MCF 10A (cell line): ENCODE measurements at places on chromosomes 6 and 20. TPM values are rescaled to one million over a fixed set of nuclear protein-coding genes. Genes with fewer than 3 reads are reported as not detected.

- H3K4me1 ChIP-seq = no peaks in the 10 kb centered on the region
- no peak overlapping the region for H3K27ac ChIP-seq
- no peaks in the 10 kb centered on the region for H3K27me3 ChIP-seq
- peaks cover 2% of the 10 kb centered on the region for H3K36me3 ChIP-seq
- DNase-seq = no peak
Measured at GRCh38 chr6:111864138-111865048, 8.9 kb downstream of the FYN start.

DNA sequence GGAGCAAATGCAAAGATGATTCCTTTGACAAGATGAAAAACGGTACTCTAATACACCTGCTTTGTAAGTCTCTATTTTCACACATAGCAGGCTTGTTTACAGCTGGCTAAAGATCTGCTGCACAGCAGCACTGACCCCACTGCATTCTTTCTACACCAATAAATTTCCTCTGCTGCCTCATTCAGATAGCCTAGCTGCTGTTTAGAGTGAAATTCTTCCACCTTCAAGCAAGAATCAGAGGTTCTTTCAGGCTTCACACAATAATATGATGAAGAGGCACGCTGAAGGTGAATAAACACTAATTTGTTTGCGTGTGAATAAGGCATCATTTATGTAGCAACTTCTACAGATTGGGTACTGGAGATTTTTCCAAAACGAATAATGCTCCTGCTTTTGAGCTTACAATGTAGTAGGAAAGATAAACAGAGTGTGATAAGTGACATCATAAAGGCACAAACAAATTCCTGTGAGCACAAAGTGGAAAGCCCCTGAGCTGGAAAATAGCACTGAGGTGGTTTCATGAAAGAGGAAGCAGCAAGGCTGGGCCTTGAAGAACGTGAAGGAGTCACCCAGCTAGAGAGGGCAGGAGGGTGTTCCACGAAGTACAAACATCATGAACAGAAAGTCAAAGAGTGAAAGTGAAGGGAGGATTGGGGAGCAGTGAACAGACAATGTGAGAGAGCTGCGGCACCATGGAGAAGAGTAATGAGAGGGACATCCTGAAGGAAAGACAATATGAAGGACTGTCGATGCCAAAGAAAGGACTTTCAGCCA is 543.4 kb downstream of the CD83 start:
- DNase-seq = no peak
- H3K4me3 ChIP-seq = no peak overlapping the region
- no peak overlapping the region for H3K27ac ChIP-seq
- peaks cover 16% of the 10 kb centered on the region for H3K4me1 ChIP-seq
- H3K36me3 ChIP-seq = no peaks in the 10 kb centered on the region

- no peaks in the 10 kb centered on the region for H3K4me1 ChIP-seq
- H3K27me3 ChIP-seq = peaks cover 42% of the 10 kb centered on the region
- no peak overlapping the region for H3K27ac ChIP-seq
- peaks cover under 1% of the 10 kb centered on the region for H3K36me3 ChIP-seq
Measured at GRCh38 chr6:96017070-96017359, 1.2 kb downstream of the FUT9 start.

DNA sequence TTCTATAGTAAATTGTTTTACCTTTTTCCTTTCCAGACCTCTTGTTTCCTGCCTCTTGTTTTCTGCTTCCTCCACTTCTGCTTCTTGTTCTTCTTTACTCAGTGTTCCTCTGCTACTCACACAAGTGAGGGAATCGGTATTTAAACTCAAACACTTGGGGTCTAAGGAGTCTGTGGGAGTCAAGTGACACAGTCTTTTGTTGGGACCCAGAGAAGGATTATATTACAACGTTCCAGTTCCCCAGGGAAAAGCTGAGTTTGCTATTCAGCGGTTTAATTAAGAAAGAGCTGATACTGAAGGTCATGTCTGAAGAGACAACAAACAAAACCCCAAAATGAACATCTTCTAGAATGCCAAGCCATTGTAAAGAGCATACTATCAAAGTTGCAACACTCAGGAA is 107.8 kb upstream of the CITED2 start:
- H3K4me1 ChIP-seq = no peaks in the 10 kb centered on the region
- H3K36me3 ChIP-seq = no peaks in the 10 kb centered on the region
- no peak overlapping the region for H3K27ac ChIP-seq
- no peak overlapping the region for H3K4me3 ChIP-seq
- no peak for DNase-seq

DNA sequence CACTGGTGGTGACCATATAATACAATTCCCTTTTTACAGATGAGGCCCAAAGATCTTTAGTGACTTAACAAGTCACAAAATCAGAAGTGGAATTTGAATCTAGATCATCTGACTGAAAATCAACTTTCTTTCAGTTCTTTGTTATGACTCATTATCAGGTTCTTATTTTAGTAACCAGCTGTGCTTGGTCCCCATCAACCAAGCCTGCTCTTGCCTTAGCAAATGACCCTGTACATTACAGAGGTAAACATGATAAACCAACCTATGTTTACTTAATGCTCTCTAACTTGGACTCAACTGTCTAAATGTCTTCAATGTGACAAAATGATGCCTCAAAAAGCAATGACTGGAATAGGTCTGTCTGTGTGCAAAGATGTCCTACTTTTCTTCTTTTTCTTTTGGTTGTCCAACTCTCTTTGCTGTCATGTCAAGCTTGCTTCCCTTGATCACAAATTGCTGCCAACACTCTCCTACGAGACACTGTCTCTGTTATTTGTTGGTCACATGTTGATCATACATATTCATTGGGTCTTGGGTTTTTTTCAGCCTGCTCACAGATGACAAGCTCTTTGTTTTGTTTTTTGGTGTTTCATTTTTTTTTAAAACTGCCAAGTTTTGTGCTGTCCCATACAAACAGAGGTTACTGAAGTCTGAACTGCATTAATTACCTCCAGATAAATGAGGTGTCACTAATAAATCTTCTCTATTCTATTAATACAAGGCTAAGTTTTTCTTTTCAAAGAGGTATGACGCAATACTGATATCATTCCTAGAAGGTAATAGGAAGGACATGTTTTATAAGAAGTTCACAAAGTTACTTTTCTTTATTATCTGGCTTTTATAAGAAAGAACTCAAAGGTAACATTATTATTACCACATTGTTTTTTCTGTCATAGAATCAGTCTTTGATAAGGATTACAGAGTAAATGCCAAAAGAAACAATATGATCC is 62.2 kb upstream of the PLN start:
- no peak overlapping the region for H3K27ac ChIP-seq
- H3K4me1 ChIP-seq = no peaks in the 10 kb centered on the region
- H3K36me3 ChIP-seq = peaks cover 7% of the 10 kb centered on the region
- no peak for DNase-seq

DNA sequence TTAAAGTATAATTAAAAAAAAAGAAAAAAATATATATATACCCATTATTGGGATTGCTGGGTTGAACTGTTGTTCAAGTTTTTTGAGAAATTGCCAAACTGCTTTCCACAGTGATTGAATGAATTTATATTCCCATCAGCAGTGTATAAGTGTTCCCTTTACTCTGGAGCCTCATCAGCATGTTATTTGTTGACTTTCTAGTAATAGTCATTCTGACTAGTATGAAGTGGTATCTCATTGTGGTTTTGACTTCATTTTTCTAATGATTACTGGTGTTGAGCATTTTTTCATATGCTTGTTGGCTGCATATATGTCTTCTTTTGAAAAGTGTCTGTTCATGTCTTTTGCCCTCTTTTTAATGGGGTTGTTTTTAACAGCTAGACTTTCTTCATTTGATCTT is 1260.8 kb upstream of the GJE1 start:
- DNase-seq = no peak
- no peak overlapping the region for H3K27ac ChIP-seq
- H3K27me3 ChIP-seq = no peaks in the 10 kb centered on the region
- H3K4me3 ChIP-seq = no peak overlapping the region
- H3K36me3 ChIP-seq = no peaks in the 10 kb centered on the region
- no peaks in the 10 kb centered on the region for H3K4me1 ChIP-seq

GRCh38 chr20:32520927-32521203 is 64.3 kb downstream of the NOL4L start:
- no peak for DNase-seq
- peaks cover 5% of the 10 kb centered on the region for H3K4me1 ChIP-seq
- no peaks in the 10 kb centered on the region for H3K36me3 ChIP-seq
- no peak overlapping the region for H3K4me3 ChIP-seq
- no peaks in the 10 kb centered on the region for H3K27me3 ChIP-seq

DNA sequence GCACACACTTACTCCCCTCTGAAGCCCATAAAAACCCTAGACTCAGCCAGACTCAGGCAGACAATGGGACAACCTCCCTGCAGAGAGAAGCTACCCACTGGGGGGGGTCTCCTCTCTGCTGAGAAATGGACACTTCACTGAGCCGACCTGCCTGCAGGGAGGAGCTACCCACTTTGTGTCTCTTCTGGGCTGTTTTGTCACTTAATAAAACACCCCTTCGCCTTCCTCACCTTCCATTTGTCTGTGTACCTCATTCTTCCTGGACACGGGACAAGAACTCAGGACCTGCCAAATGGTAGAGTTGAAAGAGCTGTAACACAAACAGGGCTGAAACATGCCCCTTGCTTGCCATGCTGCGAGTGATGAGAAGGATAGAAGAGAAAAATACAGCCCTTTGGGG is 151.7 kb upstream of the HDDC2 start:
- H3K27ac ChIP-seq = no peak overlapping the region
- H3K27me3 ChIP-seq = peaks cover 38% of the 10 kb centered on the region
- no peaks in the 10 kb centered on the region for H3K36me3 ChIP-seq
- no peaks in the 10 kb centered on the region for H3K4me1 ChIP-seq

DNA sequence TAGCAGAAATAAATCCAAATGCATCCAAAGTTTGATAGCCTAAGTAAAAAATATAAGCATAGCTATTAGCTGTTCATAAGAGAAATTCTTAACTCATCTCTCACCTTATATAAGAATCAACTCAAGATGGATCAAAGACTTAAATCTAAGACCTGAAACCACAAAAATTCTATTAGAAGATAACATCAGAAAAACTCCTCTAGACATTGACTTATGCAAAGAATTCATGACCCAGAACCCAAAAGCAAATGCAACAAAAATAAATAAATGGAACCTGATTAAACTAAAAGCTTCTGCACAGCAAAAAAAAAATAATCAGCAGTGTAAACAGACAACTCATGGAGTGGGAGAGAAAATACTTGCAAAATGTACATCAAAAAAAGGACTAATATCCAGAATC is 184.3 kb downstream of the TFAP2A start:
- H3K4me1 ChIP-seq = no peaks in the 10 kb centered on the region
- no peak overlapping the region for H3K4me3 ChIP-seq
- no peak for DNase-seq
- H3K27me3 ChIP-seq = no peaks in the 10 kb centered on the region
- H3K27ac ChIP-seq = no peak overlapping the region

SNAP91 gene
- not detected in 2 replicates for total RNA-seq

ADAM33 gene
- total RNA-seq = not detected in 2 replicates

ENTPD6 gene
- 98.0 and 99.5 TPM in 2 replicates for total RNA-seq

PLCB1 gene
- 5.9 and 8.2 TPM in 2 replicates for total RNA-seq
